ENCODE measurements at places on chromosomes 5 and 9.

- no peak for DNase-seq
Observed at GRCh38 chr5:130541617-130542221, 623.3 kb downstream of the HINT1 start.

- no peak for DNase-seq
Observed at GRCh38 chr5:141942185-141942857, 15.7 kb downstream of the PCDH12 start.

GRCh38 chr5:39624890-39625289, 200.1 kb upstream of the DAB2 start:
- DNase-seq, result no peak

DNA sequence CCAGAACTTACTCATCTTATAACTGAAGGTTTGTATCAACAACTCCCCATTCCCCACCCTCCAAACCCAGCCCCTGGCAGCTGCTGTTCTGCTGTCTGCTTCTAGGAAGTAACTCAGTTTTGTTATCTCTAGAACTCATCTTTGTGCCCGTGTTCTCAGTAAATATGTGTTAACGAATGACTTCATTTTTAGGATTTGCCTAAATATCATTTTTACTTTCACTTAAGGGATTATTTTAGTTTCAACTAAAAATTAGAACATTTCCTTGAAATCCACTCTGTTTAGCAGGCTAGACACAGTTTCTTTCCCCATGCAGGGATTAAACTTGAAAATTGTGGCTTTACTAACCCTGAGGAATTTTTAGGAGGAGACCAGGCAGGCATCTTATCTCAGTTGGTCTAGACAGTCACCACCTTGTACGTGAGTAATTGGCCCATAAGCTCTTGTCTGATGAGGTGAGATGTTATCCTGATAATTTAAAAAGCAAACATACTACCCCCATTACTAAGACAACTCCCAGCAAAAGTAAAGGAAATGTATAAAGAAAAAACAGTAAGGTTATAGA, 68.2 kb upstream of the TNFAIP8 start:
- DNase-seq, result no peak

GRCh38 chr5:73747696-73748380, 121.8 kb downstream of the ARHGEF28 start:
- DNase-seq, result no peak

- DNase-seq, result no peak
Observed at GRCh38 chr9:35660966-35661415, 2.9 kb downstream of the CCDC107 start.

- DNase-seq, result no peak
Observed at GRCh38 chr9:27563738-27564430, 9.4 kb downstream of the C9orf72 start.

DNA sequence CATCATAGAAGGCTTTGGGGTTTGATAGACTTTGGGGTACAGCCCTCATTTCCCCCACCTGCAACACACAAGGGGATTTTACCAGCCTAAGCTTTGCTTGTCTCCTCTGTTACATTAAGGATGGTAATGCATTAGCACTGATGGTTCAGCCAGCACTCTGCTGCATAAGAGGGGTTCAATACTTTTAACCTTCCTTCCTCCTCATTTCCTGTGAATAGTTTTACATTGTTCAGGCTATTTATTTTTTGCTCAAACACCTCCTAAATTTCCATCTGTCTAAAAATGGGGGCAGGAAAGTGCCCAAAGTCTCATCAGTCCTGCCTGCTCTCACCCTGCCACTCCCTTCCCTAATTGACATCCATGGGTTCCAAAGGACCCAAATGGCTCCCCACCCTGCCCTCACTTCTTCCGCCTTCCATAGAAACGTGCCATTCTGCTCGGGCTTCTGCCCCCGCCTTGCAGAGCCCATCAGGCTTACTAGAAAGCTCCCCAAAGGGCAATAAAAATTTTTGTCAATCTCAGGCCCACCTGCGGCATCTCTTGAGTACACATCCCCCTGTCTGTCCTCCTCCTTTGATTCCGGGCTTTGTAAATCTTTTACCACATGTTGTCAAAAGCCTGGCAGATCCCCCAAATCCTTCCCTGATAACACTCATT, 239.5 kb upstream of the SLC24A2 start:
- no peak for DNase-seq

DNA sequence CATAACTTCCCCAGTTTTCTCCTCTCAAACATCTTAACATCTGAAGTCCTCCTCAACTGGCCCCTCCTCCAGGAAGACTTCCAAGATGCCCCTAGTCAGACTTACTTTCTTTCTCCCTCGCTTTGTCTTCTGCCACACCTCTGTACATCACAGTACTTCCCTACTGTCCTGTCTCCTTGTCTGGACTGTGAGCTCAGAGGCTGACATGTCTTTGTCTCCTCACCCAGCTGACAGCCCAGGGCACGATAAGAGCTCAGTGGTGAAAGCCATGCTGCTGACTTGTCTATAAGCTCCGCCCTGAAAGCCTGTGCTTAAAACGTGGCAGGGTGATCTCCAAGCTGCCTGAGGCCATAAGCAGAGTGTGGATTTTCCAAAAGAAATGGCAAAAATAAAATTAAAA, 33.0 kb upstream of the SLC25A51 start:
- no peak for DNase-seq

- DNase-seq, result no peak
Observed at GRCh38 chr9:8871796-8872445, 1072.3 kb upstream of the DMAC1 start.

DNA sequence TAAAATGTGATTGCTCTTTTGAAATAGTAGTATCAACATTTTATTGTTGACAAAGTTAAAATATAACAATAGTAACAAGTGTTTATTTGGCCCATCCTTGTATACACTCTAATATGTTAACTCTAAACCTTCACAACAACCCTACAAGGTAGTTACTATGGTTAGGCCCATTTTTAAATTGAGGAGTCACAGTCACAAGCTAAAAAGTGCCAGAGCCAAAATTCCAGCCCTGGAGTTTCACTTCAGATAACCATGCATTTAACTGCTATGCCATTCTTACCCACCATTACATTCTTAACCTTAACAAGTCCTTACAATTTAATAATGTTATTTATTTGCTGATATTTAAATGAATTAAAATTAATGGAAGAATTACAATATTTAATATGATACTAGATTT, 91.2 kb downstream of the CWC27 start:
- DNase-seq, result no peak
